ENCODE measurements at places on chromosomes 4 and X.

- no peak for DNase-seq
These were observed 120.3 kb downstream of the RASL11B start for GRCh38 chr4:52982255-52982945.

DNA sequence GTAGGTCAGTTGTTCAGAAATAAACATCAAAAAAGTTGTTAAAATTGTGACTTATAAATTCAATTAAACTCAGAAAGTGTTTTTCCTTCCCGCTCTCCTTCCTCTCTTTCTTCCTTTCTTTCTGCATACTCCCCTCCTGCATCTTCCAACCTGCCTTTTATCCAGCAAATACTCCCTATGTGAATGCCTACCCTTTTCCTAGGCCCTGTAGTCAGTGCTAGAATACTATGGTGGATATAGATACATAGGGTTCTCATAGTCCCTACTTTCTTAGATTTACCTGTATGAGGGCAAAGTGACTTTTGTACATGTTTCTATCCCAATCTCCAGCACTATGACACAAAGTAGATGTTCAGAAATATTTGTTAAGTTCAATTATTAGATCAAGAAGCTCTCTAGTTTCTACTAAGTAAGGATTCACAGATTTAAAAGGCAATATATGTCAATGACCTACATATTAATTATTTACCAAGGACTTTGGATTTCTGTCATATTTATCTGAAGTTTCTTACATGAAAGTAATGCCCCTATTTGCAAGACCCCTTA is 732 bp downstream of the SULT1E1 start:
- DNase-seq, result no peak

- no peak for DNase-seq
These were observed 13.2 kb downstream of the PSAPL1 start for GRCh38 chr4:7421356-7422150.

- DNase-seq, result no peak
These were observed 7.5 kb upstream of the FGA start for GRCh38 chr4:154597798-154598774.

- DNase-seq, result no peak
These were observed 53.1 kb upstream of the HGFAC start for GRCh38 chr4:3388471-3389232.

DNA sequence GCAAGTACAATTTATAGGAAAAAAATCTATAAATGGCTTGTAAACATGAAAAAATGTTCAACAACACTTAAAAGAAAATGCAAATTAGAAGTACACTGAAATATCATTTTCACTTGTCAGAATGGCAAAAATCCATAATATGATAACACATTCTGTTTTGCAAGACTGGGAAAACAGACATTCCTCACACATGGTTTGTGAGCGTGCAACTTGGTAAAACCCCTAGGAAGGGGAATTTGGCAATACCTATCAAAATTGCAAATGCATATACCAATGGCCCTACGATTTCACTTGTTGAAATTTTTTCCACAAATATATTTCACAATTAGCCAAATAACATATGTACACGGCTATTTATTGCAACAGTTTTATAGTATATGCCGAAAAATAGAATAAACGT is 31.4 kb downstream of the TBC1D9 start:
- DNase-seq, result no peak

GRCh38 chr4:8155048-8155447 is 3.6 kb downstream of the ABLIM2 start:
- DNase-seq, result no peak

GRCh38 chr4:42371305-42372252 is 25.7 kb upstream of the SHISA3 start:
- no peak for DNase-seq
